ENCODE measurements at places on chromosomes 3 and 15.

GRCh38 chr15:38509152-38509551 lies 55.2 kb downstream of the FAM98B start:
- no peak for DNase-seq

DNA sequence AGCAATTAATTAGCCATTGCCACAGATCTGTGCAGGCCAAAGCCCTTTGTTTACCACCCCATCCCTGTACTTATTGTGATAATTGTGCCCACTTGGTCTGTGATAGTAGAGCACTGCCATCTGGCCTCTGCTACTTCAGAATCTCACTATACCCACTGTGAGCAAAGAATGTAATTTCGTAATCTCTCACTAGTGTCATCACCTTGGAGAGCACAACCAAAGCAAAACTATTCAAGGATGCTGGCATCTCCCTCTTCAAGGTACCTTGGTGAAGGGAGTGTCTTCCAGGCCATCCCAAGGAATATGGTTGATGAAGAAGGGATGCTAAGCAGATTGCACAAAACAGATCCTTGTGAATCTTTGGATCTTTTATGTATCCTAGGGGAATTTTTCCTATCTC lies 34.7 kb upstream of the NOX5 start:
- no peak for DNase-seq

DNA sequence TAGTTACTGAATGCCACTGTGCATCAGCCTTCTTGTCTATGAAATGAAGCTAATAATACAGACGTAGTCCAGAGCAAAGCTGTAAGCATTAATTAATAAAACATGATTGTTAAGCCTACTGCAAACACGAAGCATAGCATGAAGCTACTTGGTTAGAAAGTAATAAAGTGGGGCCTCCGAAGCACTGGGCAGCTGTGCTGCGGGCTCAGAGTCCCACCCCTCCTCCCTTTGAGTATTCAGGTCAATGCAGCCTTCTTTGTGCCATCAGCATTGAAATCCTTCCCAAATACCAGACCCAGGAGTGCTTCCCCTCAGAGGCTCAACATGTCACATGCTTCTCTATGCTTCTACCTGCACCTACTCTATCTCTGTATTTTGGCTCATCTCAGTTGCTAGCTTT lies 1112.6 kb downstream of the IGSF11 start:
- DNase-seq: no peak

- no peak for DNase-seq
Observed at GRCh38 chr15:85689729-85690128, 105.0 kb downstream of the KLHL25 start.

DNA sequence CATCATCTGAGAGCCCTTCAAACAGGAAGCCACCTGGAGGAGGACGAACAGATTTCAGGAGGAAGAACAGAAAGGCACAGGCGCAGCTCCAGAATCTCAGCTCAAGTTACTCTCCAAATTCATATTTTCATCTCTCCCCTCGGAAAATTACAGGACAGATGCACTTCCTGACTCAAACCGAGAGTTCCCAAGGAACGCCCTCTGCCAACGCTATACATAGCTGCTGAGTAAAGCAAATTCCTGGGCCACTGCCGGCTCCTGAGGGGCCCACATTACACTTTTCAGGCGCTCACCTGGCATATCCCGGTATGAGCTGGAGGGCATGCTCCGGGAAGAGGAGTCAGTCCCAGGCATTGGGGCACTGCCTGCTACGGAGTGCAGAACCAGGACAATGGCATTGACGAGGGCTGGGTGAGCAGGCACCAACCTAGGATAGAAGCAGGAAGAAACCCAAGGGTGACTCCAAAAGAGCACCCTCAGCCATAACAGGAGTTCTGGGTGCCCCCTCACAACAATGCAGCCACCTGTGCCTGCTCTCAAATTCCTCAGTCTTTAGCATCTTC lies 11.2 kb downstream of the UBL7 start:
- no peak for DNase-seq

DNA sequence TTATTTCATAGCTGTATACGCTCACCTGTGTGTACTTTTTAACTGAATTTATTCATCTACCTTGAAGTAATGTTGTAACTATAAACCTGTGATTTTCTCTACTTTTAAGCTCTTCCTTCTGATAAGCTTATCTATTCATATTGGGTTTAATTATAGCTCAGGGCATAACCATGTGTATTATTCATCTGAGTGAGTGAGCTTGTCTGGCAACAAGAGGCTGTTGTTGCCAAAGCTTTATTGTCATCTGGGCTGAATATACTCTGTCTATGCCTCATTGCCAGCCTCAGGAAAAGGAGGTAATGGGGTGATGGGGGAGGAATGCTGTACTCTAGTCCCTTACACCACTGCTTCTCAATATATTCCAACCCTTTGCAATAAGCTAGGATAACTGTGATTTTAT lies 292.4 kb downstream of the UBE2E2 start:
- DNase-seq: no peak

- DNase-seq: no peak
Observed at GRCh38 chr3:171822431-171823106, 12.3 kb upstream of the PLD1 start.

DNA sequence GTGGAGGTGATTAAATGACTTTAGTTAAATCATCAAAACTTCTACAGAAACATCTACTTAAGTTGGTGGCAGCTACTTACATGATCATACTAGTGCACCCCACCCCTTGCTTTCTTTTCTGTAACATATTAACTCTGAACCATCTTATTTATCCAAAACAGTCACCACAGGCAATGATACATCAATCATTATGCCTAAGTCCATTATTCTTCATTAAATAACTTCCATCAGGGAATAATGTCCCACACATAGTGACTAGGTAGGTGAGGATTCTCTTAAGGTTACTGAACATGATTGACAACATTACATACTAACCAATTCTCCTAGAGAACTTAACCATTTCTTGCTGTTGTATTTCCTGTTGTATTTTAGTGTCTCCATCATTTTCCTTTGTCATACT lies 210.2 kb downstream of the NR1D2 start:
- DNase-seq: no peak

DNA sequence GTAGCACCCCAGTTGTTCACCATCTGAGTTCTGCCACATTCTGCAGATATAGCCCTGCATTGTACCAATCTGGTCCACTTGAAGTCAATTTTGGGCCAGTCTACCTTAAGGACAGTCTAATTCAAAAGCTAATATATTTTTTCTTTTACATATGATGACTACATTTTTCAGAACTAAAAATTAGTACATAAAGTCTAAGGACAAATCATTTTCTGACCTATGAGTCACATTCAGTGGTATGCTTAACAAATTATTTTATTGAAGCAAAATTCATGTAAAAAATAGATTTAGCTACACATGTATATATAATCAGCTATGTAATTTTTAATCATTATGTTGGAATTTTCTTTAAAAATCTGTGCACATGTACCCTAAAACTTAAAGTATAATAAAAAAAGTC lies 52.1 kb upstream of the IL12A start:
- no peak for DNase-seq

GRCh38 chr3:161149529-161149928 lies 44.4 kb upstream of the B3GALNT1 start:
- no peak for DNase-seq

GRCh38 chr3:14146381-14147065 lies 21.7 kb downstream of the TMEM43 start:
- DNase-seq: no peak

DNA sequence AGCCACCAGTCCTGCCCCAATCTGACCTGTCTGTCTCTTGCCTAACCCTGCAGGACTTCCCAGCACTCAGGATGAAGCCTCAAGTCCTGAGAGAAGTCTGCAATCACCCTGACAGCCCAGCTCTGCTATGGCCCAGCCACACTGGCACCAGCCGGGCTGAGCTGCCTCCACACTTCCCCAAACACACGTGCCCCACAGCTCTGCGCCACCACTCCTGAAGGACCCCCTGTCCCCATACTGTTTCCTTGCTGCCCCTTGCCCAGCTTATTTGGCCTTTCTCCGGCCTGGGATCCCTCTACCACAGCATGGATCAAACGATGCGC lies 76.6 kb downstream of the TBC1D2B start:
- DNase-seq: no peak

- DNase-seq: no peak
Observed at GRCh38 chr3:64027658-64028057, 4.4 kb upstream of the PSMD6 start.

- no peak for DNase-seq
Observed at GRCh38 chr15:91530956-91531582, 322.4 kb upstream of the SLCO3A1 start.

DNA sequence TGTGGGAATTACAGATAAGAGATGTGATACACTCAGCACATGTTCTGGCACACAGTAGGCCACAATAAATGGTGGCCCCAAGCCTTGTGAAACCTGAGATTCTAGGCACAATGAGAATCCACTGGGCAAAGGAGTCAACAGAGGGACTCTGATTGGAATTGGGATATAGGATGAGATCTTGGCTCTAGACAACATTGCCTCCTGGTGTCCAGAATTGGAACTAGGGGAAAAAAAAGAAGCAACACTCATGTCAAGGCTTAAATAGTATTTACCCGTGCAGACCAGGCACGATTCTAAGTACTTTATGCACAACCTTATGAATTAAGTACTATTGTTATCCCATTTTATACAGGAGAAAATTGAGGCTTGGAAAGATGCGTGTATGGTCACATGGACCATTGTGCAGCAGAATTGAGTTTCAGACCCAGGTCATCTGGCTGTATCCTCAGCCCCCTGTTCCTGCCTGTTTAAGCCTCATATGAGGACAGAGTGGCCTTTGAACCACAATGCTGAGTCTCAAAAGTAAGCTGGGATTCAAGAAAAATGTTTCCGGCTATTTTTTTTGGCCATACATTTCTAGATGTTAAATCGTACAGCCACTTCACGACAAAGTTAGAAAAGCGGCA lies 124.8 kb downstream of the SV2B start:
- no peak for DNase-seq

- DNase-seq: no peak
Observed at GRCh38 chr15:38017721-38018120, 83.3 kb downstream of the TMCO5A start.

GRCh38 chr3:67715971-67716370 lies 61.6 kb upstream of the SUCLG2 start:
- DNase-seq: no peak

- no peak for DNase-seq
Observed at GRCh38 chr3:148528024-148528423, 169.7 kb upstream of the AGTR1 start.

DNA sequence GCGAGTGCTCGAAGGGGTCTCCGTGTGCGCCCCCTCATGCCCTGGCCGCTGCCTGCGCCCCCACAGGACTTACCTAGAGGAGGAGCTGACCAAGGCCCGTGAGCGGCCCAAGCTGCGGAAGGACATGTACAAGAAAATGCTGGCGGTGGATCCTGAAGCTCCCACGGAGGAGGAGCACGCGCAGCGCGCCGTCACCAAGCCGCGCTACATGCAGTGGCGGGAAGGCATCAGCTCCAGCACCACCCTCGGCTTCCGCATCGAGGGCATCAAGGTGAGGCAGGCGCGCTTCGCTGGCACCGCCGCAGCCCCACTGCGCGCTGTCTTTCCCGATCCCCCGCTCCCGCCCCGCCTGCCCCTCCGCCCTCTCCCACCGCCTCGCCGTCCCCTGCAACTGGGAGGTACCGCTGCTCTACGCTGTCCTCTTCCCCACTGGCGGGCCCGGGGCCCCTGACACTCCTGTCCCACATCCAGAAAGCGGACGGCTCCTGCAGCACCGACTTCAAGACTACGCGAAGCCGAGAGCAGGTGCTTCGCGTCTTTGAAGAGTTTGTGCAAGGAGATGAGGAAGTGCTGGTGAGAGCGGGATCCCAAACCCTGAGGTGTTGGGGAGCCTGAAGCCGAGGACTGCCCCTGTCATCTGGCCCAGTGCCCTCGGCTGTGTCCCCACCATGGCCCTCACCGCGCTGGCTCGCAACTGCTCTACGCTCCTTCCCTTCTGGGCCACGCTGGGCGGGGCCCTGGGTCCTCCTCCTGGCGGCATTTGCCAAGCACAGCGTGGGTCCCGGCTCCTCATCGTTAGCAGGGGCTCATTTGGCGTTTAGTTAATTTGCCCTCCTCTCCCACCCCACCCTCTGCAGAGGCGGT lies 8.5 kb downstream of the ITPKA start:
- no peak for DNase-seq

DNA sequence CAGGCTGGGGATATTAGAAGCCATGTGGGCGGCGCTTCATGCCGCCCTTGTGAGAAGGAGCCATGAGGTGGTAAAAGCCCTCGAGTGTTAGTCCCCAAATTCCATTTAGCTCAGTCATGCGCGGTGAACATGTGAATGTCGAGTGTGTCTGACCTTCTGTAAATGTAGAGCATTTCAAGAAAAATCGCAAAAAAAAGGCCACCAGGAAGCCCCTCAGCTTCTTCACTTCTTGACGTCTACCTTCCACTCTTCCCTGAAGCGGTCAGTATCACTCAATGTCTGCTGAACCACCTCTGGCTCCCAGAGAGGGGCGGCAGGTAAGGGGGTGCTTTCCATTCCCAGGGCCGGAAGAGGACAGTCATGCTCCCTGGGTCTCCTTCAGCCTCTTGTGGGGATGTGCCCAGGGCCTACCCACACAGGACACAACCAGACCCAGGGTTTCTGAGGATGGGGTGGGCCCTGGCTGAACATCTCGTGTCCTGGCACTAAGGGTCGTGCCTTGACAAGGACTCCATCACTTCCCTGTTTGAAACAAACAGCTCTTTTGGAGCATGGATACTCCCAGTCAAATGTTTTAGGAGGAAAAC lies 274.9 kb downstream of the FAM43A start:
- DNase-seq: no peak

GRCh38 chr3:14474363-14475081 lies 65.6 kb downstream of the GRIP2 start:
- DNase-seq: no peak

GRCh38 chr3:50428007-50428633 lies 68.8 kb upstream of the TMEM115 start:
- no peak for DNase-seq

GRCh38 chr3:188433521-188434150 lies 279.7 kb downstream of the LPP start:
- DNase-seq: no peak

DNA sequence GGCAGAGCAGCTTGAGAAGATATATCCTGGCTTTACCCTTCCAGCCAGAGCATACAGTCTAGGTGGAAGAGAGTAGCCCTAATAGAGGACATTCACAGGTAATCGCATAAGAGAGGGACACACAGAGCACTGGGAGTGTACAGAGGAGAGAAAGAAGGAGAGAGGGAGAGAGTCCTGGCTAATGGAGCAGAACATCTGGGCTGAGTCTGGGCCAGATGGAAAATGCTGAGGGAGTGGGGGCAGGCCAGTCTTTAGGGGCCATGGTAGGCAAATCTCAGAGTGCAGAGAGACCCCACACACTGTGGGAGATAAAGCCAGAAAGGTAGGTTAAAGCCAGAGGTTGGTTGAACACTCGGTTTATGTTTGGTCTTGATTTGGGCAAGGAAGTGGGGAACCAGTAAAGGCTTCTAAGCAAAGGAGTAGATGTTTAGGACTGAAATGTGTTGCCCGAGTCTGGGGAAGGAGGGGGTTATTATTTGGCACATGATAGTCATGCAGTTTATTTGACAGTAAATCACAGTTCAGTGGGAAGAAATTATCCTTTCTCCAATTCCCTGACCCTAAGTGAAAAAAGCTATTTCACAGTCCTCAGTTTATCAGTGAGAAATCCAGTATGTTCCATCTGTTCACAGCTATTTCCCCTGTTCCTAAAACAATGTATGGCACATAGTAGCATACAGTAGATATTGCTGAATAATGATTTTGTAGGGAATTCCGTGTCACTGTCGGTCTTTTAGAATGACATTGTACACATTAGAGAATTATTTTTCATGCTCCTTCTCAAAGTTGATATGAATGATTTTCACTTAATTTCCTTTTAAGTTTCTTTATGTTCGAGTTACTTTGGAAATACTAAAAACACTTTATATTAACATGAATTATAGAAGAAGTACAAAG lies 45.7 kb downstream of the PDHB start:
- DNase-seq: no peak

Measured in stimulated activated CD8-positive, alpha-beta memory T cell treated with anti-CD3 and anti-CD28 coated beads, Interleukin-4, amount 100 ng/mL, for 1 hour (primary cell).